ENCODE measurements at places on chromosomes 5 and 9. TPM values are rescaled to one million over a fixed set of nuclear protein-coding genes. Genes with fewer than 3 reads are reported as not detected.

Gene FRMD3
- 3.7 TPM for total RNA-seq

Gene LHX3
- not detected for total RNA-seq

Gene FREM1
- total RNA-seq = 0.16 TPM

Gene GHR
- 5.2 TPM for total RNA-seq

Measured in cardiac atrium fibroblast (primary cell).